Ovary (tissue), 10 donors: ENCODE measurements at places on chromosomes 13 and 19.

GRCh38 chr19:44694184-44694579 is 4.8 kb upstream of the CEACAM16 start:
- DNase-seq = no peak

GRCh38 chr13:50243931-50244330 is 228.7 kb downstream of the KCNRG start:
- DNase-seq = no peak

DNA sequence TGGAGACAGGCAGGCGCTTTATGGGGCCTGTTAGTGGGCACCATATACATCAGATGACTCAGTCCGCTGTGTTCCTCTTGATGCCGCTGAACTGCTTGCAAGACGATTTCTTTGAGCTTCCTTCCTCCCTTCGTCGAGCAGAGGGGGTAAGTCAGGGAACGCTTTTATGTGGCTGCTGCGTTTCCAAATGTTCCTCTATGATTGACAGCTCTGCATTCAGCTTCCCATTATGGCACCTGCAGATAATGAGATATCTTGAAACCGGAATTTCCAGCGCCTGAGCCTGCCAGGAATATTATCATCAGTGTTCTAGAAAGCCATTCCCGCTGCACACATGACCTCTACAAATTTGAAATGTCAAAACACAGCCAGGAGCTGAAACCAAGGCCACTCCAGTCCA is 257.0 kb downstream of the TSHZ3 start:
- DNase-seq = no peak

GRCh38 chr13:94704377-94705080 is 7.8 kb downstream of the SOX21 start:
- no peak for DNase-seq

DNA sequence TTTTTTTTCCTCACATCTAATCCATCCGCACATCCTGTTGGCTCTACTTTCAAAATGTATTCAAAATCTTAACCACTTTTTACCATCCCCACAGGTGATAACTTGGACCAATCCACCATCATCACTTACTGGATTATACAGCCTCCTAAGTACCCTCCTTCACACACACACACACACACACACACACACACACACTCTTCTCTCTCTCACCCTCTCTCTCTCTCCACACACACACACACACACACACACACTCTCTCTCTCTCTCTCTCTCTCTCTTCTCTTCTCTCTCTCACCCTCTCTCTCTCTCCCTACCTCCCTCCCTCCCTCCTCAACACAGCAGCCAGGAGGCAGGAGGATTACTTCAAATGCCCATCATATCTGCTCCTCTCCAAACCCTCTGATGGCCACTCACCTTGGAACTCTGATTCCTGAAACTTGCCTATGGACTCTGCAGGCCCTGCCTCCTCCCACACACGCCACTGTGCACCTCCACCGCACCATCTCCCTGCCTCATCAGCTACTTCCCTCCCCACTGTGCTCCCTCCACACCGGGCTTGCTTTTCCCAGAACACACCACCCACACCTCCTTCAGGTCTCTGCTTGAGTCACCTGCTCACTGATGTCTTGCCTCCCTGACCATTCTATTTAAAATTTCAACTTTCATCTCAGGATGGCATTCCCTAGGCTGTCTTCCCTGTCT is 39.7 kb downstream of the RCBTB2 start:
- DNase-seq = no peak

DNA sequence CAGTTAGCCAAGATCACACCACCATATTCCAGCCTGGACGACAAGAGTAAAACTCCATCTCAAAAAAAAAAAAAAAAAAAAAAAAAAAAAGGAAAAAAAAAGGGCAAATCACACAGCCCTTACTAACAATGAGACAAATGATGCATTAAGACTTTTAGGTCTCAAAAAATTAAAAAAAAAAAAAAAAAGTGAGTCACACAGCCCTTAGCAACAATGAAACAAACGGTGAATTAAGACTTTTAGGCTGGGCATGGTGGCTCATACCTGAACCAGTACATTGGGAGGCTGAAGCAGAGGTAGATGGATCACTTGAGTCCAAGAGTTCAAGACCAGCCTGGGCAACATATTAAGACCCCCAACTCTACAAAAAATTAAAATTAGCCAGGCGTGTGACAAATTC is 32.4 kb upstream of the EIF3G start:
- DNase-seq = no peak

DNA sequence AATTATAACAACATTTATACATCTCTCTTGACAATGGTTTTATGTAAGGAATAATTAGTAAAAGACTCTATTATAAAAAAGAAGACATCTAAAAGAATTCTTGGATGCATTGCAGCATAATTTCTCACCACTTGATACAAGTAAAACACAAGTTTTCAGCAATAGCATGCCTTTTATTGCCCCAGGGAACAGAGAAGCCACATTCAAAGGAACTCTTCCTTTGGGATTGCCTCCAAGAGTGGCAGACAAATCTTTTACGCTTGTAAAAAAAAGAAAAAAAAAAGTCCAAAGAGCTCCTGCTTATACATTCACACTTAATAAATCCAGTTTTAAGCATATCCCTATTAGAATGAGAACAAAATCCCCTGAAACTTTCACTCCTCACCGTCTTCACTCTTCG is 2357.8 kb upstream of the PCDH20 start:
- no peak for DNase-seq

GRCh38 chr19:3343619-3344502 is 22.5 kb upstream of the NFIC start:
- peak; percentile 91 for DNase-seq

DNA sequence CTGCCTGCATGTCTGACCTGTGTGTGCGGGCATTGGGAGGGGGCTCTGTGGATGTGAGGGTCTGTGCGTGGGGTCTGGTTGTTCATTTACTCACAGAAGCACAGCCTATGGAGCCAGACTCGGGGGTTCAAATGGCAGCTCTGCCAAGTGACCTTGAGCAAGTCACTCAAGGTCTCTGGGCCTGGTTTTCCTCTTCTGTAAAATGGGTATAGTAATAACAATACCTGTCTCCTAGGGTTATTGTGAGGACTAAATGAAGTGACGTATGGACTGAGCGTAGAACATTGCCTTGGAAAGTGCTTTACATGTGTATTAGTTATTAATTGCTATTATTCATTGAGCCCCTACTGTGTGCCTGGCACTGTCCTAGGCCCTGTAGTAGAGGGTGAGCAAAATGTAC is 24.4 kb downstream of the CKM start:
- no peak for DNase-seq

- DNase-seq = no peak
These were observed 1.3 kb downstream of the ZNF749 start for GRCh38 chr19:57436417-57436816.

DNA sequence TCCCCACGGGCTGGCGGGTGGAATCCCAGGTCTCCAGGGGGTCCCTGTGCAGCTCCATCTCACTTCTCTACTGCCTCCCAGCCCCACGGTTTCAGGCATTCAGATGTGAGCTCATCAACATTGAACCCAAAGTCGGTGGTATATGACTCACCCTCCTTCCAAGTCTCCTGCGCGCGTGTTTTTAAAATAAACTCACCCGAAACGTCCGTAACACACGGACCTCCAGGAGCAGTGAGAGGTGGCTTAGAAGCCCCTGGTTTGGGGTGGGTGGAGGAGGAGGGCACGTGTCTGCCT is 14.0 kb upstream of the CRTC1 start:
- DNase-seq = no peak

DNA sequence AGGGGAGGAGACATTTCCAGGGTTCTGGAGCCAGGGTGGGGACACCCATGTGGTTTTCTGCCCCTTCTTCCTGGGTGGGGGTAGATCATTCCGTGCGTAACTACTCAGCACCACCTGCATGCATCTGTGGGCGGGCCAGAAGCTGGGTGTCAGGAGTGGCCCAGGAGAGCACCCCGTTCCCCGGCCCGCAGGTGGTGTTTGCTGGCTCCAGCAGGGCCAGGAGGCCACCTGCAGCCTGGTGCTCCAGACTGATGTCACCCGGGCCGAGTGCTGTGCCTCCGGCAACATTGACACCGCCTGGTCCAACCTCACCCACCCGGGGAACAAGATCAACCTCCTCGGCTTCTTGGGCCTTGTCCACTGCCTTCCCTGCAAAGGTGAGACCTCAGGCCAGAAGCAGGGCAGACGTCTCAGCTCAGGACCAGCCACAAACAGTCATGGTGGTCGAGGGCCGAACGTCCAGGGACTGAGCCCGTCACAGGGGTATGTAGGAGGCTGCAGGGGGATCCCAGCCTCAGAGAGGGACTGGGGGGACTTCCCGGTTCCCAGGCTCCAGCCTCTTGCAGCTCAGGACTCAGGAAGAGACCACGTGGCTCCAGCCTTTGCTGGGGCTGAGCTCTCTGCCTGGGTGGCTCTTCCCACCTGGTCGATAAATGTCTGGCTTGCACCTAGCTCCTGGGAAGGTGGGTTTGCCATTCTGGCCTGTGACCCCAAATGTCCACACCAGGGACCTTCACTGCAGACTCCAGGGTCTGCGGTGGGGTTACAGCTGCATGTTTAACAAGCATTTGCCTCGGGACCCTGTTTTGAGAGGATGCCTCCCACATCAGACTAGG is 1.6 kb downstream of the FSTL3 start:
- DNase-seq = no peak

- no peak for DNase-seq
These were observed 375.7 kb upstream of the SPRY2 start for GRCh38 chr13:80716610-80717081.

- DNase-seq = no peak
These were observed 76.9 kb downstream of the ING1 start for GRCh38 chr13:110790371-110790770.

GRCh38 chr19:11169896-11170678 is 14.5 kb upstream of the SPC24 start:
- DNase-seq = no peak

DNA sequence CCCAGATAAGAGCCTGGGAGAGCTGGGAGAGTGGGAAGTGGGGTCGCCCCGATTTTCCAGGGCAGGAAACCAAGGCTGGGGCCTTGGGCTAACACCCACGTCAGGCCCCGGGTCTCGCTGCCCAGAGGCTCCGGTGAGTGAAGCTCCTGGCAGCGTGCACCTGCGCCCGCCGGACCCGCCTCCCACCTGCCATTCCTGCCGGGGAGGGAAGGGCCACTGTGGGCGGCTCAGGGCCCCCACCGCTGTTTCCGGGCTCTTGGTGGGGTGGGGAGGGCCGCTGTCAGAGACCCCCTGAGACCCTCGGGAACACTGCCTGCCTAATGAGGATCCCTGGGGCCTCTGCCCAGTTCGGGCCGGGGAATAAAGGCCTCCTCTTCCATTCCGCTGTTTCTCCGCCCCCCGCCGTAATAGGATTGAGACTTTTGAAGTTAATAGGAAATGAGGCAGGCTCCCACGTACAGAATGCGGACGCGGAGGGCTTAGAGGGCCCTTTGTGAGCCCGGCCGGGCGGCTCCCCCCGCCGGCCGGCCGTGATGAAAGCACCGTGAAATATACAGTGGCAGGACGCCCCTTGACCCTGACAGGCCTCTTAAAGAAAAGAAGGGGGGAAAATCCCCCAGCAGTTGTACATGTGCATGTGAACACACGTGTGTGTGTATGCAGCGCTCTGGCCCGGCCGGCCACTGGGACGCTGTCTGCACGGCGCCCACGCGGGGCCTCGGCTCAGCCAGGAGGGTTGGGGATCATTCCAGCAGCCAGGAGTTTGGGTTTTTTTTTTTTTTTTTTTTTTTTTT is 33.2 kb downstream of the EFNA2 start:
- DNase-seq = no peak

GRCh38 chr19:18741124-18742121 is 49.7 kb downstream of the COMP start:
- DNase-seq = peak; percentile 49

GRCh38 chr13:95039415-95039814 is 261.8 kb downstream of the ABCC4 start:
- no peak for DNase-seq

DNA sequence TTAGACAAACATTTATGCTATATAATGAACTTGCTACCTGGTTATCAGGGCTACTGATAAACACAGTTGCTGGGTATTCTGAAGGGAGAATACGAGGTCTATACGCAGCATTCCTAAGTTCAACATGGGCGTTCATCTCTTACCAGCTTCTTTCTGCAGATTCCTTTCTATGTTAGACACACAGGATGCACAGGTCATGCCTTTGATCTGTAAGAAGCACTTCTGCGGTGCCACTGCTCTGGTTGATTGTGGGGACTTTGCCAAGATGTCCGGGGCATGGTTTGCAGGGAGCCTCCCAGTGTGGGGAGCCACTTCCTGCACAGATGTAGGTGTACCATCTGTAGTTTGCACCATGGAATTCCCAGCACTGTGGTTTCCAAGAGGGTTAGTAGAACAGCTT is 40.9 kb downstream of the ATP7B start:
- no peak for DNase-seq

- DNase-seq = peak; percentile 81
These were observed 2.0 kb downstream of the OLFM2 start for GRCh38 chr19:9934132-9934950.

- DNase-seq = no peak
These were observed 72.1 kb upstream of the FAM216B start for GRCh38 chr13:42709276-42709675.

DNA sequence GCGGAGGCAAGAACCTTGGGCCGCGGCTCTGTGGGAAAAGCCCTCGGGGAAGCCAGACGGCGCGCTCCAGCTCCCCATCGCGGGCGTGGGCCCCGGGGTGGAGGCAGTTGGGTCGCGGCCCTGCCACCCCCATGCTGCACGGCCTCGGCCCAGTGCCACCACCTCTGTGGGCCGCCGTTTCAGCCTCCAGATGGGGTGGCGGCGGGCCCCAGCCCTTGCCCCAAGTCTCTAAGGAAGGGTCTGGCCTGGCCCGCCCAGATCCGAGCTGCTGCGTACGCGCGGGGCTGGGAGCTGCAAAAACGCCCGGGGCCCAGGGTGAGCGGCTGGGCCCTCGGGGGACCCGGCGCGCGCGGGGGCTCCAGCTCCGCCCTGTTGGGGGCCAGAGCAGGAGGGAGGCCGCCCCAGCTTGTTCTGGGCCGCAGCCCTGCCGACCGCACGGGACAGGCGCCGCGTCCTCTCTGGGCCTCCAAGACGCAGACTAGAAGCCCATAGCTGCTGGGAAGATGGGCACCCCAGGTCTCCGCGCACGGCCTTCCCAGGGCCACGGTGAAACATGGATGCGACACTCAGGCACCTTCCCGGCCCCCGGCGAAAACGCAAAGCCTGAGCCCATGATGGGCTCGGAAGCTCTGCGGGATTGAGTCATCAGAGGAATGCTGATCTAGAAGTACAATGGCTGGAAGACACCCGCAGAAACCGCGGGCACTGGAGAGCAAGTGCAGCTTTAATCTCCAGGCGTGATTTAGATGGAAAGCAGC is 110.1 kb downstream of the KCTD15 start:
- DNase-seq = peak; percentile 49

DNA sequence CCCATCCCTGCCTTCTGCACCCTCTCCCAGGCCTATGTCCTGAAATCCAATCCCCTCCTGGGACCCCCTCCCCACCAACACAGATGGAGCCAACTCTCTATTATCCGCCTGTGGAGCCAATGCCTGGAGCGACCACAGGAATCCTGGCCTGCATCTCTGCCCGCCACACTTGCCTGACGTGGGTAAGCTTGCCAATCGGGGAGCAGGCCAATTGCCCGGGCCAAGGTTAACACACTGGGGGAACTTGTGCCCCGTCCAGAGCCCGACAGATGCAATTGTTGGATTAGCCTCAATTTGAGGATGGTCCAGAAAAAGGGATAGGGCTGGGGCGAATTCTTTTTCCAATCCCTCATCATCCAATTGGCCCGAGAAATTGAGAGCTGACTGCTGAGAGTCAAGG is 5.9 kb downstream of the WIZ start:
- DNase-seq = no peak

- no peak for DNase-seq
These were observed 20.3 kb downstream of the C19orf81 start for GRCh38 chr19:50669302-50670101.
